ENCODE measurements at places on chromosomes 6 and 20.

GRCh38 chr6:169996378-169997051 lies 245.1 kb downstream of the ERMARD start:
- no peak for DNase-seq

GRCh38 chr20:58790454-58790853 lies 60.2 kb downstream of the GNAS-AS1 start:
- DNase-seq, result no peak

DNA sequence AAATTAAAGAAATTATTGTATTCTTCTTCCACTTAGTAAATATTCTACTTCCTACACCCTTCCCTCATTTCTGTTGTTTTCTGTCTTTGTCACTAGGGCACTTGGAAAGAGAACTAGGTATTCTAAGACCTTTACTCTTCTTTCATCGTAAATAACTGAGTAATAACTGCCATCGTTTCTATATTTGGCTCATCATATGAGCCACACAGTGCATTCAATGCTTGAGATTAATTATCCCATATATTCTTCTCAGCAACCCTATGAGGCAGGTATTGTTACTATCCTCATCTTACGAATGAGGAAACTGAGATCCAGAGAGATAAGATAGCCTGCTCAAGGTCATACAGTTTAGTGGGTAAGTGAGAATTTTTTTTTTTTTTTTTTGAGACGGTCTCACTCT lies 38.9 kb downstream of the LRP11 start:
- no peak for DNase-seq

DNA sequence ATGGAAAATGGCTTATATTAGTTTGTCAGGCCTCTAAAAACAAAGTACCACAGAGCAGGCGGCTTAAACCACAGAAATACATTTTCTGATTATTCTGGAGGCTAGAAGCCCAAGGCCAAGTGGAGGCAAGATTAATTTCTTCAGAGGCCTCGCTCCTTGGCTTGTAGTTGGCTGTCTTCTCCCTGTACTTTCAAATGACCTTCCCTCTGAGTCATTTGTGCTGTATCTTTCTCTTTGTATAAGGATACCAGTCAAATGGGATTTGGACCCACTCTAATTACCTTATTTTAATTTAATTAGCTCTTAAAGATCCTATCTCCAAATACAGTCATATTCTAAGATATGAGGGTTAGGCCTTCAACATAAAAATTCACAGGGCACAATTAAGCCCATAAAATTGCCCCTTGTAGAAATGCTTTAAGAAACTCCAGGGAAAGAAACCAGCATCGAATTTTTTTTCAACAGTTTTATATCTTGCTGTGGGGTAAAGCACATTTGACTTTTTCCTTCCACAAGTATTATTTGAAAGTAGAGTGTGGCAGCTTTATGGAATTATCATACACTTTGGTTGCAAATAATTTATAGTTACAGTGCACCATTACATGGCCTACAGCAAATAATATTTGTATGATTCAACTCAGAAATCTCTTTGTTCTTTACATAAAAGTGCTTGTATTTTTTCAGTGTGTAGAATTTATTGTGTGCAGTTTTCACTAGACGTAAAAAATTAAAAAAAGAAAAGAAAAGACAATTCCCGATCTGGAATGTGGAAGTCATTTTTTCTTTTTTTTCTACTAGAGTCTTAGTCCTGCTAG lies 706.1 kb downstream of the KIF16B start:
- no peak for DNase-seq

DNA sequence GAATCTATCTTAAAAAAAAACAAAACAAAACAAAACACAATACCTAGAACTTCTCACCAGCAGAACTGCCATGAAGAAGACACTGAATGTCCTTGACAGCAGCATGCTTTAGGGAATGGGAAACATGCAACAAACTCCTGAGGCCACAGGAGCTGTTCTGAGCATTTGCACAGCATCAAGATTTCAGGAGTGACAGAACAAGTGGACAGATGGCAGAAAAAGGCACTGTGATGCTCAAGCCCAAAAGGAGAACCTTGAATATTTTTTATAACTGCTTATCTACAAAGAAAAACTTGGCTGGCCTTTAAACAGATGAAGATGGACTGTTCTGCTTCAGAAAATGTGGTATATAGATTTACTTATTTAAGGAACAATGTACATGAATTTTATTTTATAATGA lies 158.9 kb downstream of the RALGAPA2 start:
- DNase-seq, result no peak

DNA sequence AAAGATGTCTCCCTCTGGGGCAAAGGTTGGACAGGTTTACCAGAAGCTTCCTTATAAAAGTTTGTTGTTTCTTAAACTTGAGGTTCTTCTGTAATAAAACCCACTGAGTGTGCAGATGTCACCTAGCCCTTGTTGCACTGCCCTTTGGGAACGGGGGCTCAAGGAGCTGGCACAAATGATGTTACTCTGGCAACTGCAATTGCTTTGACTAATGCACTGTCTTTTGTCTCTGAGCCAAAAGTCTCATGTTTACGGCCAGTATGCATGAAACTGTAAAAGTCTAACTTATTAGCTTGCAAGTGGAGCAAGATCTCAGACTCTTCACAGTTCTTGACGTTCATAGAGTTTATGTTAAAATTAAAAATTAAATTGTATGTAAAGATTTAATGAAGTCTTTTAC lies 655.7 kb downstream of the EPHA7 start:
- DNase-seq, result no peak

GRCh38 chr6:89082486-89082891 lies 1.9 kb downstream of the PNRC1 start:
- DNase-seq, result no peak

DNA sequence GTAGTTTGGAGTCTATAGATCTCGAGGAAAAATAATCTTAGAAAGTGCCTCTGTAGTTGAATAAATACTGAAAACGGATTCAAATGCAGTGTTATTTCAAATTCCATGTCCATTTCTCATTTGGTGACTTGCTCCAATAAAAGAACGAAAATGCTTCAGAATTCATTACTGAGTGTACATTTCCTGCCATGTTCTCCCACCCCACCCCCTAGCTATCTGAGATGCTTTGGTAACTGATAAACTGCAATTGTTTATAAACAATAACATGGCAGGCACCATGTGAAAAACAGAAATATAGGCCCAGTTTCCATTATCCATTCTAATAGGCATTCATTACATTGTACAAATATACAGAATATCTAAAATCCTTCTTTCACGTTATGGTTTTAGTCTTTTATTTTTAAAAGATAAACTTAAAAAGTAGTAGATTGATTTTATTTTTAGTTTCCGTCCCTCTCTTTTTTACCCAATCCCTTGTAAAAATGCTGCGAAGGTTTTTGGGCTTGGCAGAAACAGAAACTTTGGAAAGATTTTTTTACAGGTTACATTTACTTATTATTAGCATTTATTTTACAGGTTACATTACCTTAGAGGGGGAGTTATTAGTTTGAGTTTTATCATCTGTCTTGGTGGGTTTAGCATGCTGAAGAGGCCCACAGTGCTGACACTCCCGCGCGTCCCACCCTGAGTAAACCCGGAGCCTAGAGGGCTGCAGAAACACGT lies 1.5 kb downstream of the FAM162B start:
- DNase-seq, result no peak

Measured in ovary (tissue), 10 donors.